ENCODE measurements at places on chromosomes 6 and 20.

- no peaks in the 10 kb centered on the region for H3K36me3 ChIP-seq
Measured at GRCh38 chr20:43243672-43244269, 54.1 kb upstream of the PTPRT start.

DNA sequence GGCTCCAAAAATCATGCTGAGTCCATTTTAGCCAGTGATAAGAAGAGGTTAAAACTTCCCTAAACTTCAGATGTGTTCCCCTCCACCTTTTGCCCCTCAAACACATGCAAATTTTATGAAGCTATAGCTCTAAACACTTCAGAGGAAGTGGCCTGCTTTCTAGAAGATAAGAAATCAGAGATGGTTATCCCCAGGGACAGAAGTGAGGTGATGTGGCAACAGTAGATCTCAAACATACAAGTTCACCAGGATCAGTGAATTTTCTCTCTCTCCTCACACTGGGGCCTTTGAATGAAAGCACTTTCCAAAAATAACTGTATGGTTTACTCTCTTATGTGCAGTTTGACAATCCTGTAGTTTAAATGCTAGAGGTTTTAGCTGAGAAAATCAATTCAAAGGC lies 332.0 kb downstream of the BTBD9 start:
- H3K4me1 ChIP-seq, result peaks cover 29% of the 10 kb centered on the region
- DNase-seq, result peak; percentile 15
- H3K4me3 ChIP-seq, result no peak overlapping the region
- no peaks in the 10 kb centered on the region for H3K36me3 ChIP-seq
- no peak overlapping the region for H3K27ac ChIP-seq

- H3K4me3 ChIP-seq, result no peak overlapping the region
- H3K27me3 ChIP-seq, result no peaks in the 10 kb centered on the region
- no peak for DNase-seq
- no peaks in the 10 kb centered on the region for H3K4me1 ChIP-seq
- no peaks in the 10 kb centered on the region for H3K36me3 ChIP-seq
Measured at GRCh38 chr6:11689847-11690246, 88.8 kb downstream of the ADTRP start.

DNA sequence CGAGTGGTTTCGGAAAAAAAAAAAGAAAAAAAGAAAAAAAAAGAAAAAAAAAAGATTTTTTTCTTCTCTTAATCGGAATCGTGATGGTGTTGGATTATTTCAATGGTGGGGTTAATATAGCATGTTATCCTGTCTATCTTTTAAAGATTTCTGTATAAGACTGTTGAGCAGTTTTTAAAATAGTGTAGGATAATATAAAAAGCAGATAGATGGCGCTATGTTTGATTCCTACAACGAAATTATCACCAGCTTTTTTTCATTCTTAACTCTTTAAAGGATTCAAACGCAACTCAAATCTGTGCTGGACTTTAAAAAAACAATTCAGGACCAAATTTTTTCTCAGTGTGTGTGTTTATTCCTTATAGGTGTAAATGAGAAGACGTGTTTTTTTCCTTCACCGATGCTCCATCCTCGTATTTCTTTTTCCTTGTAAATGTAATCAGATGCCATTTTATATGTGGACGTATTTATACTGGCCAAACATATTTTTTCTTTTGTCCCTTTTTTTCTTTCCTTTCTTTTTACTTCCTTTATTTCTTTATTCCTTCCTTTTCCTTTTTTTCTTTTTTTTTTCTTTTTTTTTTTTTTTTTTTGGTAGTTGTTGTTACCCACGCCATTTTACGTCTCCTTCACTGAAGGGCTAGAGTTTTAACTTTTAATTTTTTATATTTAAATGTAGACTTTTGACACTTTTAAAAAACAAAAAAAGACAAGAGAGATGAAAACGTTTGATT lies 3.6 kb downstream of the SOX4 start:
- peaks cover 54% of the 10 kb centered on the region for H3K4me1 ChIP-seq
- peak overlapping the region; percentile 92 for H3K27ac ChIP-seq
- H3K27me3 ChIP-seq, result no peaks in the 10 kb centered on the region
- H3K4me3 ChIP-seq, result peak overlapping the region; percentile 67
- H3K36me3 ChIP-seq, result peaks cover 71% of the 10 kb centered on the region

- DNase-seq, result peak; percentile 83
- H3K4me3 ChIP-seq, result no peak overlapping the region
- no peak overlapping the region for H3K27ac ChIP-seq
- H3K27me3 ChIP-seq, result no peaks in the 10 kb centered on the region
- 0 out of 2 replicates have a peak, but pooled peaks cover 2% of the 10 kb centered on the region for H3K4me1 ChIP-seq
- H3K36me3 ChIP-seq, result no peaks in the 10 kb centered on the region
Measured at GRCh38 chr20:3710703-3711483, 1.5 kb downstream of the SIGLEC1 start.

- no peak overlapping the region for H3K27ac ChIP-seq
- DNase-seq, result no peak
- no peaks in the 10 kb centered on the region for H3K27me3 ChIP-seq
- no peaks in the 10 kb centered on the region for H3K4me1 ChIP-seq
- no peaks in the 10 kb centered on the region for H3K36me3 ChIP-seq
- no peak overlapping the region for H3K4me3 ChIP-seq
Measured at GRCh38 chr6:154605882-154606370, 95.4 kb upstream of the CNKSR3 start.
